NCI-H146 (cell line): ENCODE measurements at places on chromosomes 7 and 10.
A peak's percentile ranks its signal among the peaks of the same experiment; 100 is the strongest.

GRCh38 chr7:121544726-121545125, 148.6 kb upstream of the FAM3C start:
- no peak for DNase-seq

DNA sequence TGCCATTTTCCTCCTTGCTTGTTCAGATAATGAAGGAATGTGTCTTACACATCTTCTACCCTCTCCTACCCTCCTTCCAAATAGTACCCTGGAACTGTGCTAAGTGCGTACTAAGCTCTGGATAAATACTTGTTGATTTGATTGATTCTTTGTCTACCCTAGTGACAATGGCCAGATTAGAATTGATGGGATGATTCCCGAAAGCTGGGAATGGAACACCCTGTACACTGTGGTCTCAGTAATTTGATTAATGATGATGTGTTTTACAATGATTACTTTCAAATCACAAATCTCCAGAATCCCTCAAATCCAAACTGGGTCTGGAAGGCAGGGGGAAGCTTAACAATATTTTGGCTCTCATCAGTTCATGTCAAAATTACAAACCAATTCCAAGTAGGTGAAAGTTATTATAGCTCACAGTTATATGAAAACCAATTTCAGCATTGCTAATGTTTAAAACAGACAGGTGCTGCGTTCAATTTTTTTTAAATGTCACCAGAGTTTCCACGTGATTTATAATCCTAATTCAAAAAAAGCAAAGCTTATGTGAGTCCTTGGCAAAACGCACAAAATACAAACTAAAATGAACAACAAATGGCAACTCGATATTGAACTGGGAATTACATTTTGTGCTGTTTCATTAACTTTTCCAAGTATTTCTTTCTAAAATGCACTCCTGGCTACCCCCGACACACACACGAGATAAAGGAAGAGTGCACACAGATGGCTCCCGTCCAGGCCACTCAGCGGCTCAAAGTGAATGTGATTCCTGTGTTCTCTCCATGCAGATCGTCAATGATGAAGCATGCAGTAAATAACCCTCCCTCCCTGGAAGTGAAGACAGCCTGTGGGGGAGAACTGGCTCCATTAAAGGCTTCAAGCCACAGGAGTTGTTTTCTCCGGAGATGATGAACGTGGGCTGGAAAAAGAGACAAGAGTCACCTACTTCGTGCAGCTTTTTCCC, 21.7 kb upstream of the ADRB1 start:
- DNase-seq = no peak

- peak; percentile 32 for DNase-seq
Observed at GRCh38 chr10:104117839-104118323, 4.1 kb upstream of the SFR1 start.

GRCh38 chr7:15848362-15848761, 161.9 kb upstream of the MEOX2 start:
- no peak for DNase-seq

GRCh38 chr7:133358708-133359107, 105.8 kb downstream of the EXOC4 start:
- DNase-seq = no peak

DNA sequence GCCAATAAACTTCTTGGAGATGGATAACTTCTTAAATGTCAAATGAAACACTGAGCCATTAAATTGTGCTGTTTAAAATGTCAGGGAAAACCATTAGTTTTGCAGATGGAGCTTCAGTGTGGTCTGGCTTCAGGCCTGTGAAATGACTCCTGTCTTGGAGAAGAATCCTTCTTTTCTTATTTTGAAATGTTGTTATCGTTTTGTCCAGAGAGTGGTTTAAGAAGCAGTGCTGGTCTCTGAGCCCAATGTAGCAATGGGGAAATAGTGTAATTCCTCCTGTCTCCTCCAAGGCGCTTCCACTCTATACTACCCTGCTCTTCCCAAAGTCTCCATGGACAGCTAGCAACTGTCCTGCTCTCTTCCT, 177.6 kb downstream of the REEP3 start:
- DNase-seq = no peak

DNA sequence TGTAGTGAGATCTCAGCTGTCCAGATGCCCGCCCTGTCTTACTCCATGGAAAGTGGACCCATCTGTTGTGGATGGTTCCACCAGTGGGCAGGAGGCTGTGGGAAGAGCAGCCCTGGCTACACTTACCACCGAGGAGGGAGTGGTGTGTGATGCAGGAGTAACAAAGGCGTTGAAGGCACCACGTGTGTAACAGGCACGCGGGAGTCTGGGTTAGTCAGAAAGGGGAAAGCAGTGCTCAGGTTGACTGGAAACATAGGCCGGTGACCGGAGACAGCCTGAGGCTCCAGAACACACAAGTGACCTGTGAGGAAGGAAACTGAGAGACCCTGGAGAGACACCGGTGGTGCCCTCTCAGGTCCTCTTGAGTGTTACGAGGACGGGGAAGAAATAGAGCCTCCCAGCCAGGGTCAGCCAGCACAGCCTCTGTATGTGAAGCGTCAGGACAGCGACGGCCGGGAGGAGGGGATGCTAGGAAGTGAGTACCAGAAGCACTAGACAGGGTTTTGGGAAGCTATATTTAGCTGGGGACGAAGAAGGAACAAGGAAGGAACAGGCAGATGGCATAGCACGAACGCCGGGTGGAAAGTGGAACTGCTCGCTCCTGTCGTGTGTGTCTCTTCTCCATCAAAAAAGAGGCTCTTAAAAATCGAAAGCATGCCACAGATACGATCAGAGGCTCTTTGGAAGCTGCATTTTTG, 51.7 kb downstream of the DAGLB start:
- no peak for DNase-seq

GRCh38 chr10:132595854-132596253, 58.3 kb downstream of the INPP5A start:
- no peak for DNase-seq

DNA sequence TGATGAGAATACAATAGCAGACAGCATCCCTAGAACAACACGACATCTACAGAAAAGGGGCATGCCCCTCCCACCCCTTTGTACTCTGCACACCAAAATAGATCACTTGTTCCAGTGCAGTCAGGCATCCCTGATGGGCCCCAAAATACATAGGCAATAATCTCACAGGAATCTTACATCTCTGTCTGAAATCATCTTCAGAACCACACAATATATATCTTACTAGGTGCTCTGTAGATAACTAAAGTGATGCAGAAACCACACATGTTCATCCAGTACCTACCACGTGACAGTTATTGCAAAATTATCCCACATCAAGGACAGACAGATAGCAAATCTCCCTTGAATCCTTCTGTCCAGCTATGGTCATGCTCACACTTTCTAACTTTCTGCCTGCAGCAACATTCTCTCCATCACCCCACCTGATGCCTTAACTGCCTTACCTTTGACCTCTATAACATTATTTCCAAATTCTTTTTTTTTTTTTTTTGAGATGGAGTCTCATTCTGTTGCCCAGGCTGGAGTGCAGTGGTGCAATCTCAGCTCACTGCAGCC, 30.7 kb downstream of the ST8SIA6 start:
- DNase-seq = no peak

DNA sequence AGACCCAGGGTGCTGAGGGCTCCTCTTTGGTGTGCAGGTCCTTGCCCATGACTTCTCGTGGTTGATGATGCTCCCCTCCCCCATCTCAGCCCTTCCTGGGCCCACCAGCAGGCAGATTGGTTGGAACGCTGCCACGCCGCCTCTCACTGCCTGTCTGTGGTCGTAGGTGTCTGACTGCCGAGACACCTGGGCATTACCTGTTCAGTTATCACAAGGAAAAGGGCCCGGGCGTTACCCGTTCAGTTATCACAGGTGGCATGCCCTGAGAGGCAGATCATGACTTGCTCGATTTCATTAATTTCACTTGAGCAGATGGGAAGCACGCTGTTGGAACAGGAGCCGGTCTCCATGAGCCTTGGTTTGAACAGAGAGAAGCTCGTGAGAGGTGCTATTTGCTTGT, 42.5 kb downstream of the TACR2 start:
- no peak for DNase-seq
